Frontal cortex (tissue), 4 donors: ENCODE measurements at places on chromosomes 3 and 15. TPM values are rescaled to one million over a fixed set of nuclear protein-coding genes. Genes with fewer than 3 reads are reported as not detected.

GRCh38 chr15:47506329-47507100 is 210.8 kb upstream of the SEMA6D start:
- DNase-seq: no peak

DNA sequence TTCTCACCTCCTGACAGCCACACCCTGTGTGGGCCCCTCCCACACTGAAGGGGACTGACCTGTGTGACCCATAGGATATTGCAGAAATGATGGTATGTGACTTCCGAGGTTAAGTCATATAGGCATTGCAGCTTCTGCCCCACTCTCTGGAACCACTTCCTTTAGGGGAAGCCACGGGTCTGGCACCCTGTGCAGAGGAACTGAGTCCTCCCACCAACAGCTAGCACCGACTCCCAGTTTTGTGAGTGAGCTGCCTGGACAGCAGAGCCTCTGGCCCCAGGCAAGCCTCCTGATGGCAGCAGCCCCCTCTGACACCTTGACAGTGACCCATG is 24.6 kb upstream of the SLC6A6 start:
- no peak for DNase-seq

GRCh38 chr3:151925419-151925818 is 52.0 kb downstream of the SUCNR1 start:
- DNase-seq: no peak

- no peak for DNase-seq
These were observed 574.7 kb upstream of the ADAMTS9 start for GRCh38 chr3:65262548-65262947.

LTF gene
- 0.41 TPM for total RNA-seq

GRCh38 chr3:150022381-150023238 is 51.9 kb upstream of the PFN2 start:
- DNase-seq: no peak

GRCh38 chr3:80190051-80190450 is 422.3 kb upstream of the ROBO1 start:
- DNase-seq: no peak

GRCh38 chr3:126133606-126134005 is 46.8 kb downstream of the ALDH1L1 start:
- no peak for DNase-seq

DNA sequence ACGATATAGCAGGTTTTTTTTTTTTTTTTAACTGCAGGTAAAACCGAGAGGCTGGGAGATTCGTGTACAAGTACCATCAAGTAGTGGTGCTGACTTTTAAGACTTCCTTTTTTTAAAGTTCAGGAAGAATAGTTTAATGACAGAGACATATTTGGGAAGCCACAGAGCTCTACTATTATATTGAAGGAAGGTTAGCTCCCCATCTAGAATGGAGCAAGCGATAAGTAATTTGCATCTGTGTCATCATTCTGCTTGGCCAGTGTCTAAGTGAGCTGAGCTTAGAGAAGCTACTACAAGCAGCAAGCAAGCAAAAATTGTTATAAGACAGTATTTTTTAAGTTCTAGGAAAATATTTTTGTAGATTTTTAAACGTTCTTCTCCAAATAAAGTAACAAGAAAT is 203.2 kb downstream of the ATP8B4 start:
- DNase-seq: no peak

DNA sequence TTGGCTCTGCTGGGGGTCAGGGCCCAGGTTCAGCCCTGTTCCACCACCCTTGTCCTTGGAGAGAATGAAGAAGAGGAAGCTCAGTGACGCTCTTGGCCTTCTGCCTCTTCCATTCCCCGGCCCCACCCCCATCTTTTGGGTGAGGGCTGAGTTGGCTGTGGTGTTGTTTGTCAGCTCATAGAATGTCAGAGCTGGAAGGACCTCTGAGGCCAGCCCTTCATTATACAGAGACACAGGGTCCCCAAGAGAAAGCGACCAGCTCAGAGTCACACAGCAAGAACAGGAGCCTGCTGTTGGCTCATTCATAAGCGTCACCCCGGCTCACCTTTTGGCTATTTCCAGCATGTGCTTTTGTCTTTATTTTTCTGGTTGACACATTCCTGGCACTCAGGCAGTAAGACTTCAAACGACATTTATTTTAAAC is 68.2 kb downstream of the AAGAB start:
- no peak for DNase-seq

- DNase-seq: no peak
These were observed 111.4 kb downstream of the OPA1 start for GRCh38 chr3:193704431-193704830.

C3orf70 gene
- total RNA-seq: 30.6 TPM
